ENCODE measurements at places on chromosomes 2 and 18. TPM values are rescaled to one million over a fixed set of nuclear protein-coding genes. Genes with fewer than 3 reads are reported as not detected.

The NCKAP1 gene
- 153 TPM for total RNA-seq

The CYBRD1 gene
- 39.7 TPM for total RNA-seq

The DTNA gene
- 208 TPM for total RNA-seq

DNA sequence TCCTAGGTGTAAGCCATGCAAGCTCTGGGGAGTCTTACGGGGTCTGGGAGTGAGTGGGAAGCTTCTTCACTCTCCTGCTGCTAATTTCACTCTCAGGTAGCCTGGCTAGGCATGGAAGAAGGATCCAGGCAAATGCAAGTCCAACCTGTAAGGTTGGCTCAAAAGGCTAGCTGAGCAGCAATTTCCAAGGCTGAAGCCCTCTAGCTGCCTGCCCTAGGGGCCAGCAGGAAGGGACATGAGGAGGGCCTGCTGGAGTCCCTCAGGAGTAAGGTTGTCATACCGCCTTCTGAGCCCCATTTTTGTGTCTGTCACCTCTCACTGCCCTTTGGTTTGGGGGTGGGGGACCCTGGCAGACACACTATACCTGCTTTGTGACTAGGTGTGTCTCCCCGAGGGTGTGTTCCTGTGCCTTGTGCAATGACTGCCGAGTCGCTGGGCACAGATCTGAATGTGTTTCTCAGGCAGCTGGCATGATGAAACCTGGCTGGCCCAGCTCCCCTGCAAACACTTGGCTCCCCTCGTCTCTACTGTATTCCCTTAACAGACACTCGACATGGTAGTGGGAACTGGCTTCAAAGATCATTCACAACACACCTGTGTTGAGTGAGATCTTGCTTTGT lies 123.9 kb upstream of the FAM136A start:
- no peak for DNase-seq
